T-helper 9 cell (primary cell): ENCODE measurements at places on chromosomes 3 and 15.

DNA sequence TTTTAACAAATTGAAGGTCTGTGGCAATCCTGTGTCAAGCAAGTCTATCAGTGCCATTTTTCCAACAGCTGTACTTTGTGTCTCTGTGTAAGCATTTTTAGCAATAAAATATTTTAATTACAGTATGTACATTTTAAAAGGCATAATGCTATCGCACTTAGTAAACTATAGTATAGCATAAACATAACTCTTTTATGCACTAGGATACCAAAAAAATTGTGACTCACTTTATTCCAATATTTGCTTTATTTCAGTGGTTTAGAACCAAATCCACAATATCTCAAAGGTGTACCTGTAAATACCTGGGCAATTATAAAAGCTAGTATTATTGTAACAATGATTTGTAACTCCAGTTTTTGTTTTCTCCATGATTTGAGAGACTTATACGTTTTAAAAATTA, 46.5 kb downstream of the FRMD5 start:
- DNase-seq = no peak

- DNase-seq = no peak
These were observed 45.6 kb downstream of the PEX5L start for GRCh38 chr3:179991104-179991503.

GRCh38 chr3:148615382-148615781, 82.3 kb upstream of the AGTR1 start:
- DNase-seq = no peak

DNA sequence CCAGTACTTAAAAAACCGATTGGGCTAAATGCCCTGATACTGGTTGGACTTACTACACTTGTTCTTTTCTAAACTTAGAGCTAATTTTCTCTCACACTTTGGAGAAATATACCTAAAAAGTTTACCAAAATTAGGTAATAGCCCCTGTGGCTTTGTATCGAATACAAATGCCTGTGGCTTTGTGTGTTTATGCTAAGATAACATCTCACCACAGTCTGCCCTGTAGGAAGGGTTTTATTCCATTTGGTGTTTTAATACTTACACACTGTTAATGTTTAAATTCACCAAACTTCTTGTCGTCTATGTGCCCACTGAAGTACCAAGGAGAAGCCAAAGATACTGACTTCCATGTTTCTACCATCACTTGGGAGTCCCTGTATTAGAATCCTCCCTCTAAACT, 66.4 kb downstream of the BCHE start:
- DNase-seq = no peak

DNA sequence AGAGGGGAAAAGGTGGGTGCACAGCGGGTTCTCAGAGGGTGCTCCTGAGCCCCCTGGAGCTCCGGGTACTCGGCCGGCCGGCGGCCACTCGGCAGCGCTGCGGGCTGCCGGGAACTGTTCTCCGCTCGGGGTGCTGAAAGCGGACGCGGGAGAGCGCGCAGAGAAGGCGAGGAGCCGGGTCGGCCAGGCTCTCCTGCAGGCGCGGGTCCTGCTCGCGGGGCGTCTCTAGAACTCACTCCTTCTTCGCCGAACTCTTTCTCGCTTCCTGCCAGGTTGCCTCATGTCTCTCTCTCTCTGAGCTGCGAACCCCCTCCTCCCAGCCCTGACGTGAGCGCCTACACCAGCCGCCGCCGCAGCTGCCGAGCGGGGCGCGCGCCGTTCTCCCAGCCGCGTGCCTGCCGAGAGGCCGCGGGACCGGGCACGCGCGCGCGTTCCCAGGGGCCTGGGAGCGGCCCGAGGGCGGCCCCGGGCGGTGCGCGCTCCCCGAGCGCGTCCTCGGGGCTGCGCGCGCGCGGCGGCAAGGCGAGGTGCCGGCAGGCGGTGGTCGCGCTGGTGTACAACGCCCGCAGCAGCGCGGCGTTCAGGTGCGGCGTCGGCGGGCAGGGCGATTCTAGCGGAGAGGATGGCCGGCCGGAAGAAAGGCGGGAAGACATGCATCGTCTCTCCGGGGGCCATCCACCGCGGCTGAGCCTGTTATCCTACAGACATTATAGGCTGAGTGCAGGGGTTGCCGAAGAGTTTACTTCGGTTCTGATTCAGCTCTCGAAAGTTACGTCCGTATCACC, at the start of gene PEX5L:
Gene PEX5L (minus strand): TSS at position 267 of the 785 bp plus-strand sequence. CDS start 338 bp downstream, outside the sequence.
- no peak for DNase-seq

GRCh38 chr3:79461129-79461792, 306.5 kb downstream of the ROBO1 start:
- DNase-seq = no peak

DNA sequence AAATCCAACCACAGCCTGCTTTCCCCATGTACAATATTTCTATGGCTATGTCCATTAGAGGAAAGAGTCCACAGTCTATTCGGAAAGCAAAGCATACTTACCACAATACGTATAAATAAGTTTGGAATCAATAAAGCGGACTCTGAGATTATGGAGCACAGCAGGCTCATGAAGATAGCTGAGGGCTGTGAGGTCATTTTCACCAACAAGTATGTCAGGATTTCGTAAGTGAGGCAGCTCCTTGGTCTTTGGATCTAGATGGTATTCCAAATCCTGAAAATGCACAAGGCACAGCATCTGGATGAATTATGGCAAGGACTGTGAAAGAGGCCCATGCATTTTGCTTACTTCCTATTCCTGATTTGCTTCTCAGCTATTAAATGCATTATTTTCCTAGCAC, 100.4 kb downstream of the MYO5A start:
- no peak for DNase-seq

DNA sequence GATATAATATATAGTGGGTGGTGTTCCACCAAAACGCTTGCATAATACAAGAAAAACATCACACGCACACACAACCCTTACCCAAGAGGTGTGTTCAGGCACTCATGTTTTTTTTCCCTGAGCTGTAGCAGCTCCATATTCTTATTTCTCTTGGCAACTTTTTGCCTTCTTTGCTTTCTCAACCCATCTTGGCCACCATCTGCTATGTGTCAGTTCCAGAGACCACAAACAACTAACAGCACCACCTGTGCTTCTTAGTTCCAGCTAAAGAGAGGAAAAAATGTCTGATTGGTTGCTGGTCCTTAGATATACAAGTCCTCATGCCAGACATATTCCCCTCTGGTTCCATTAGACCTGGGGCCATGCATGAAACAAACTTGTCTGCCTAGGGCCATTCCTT, 11.9 kb downstream of the ACTC1 start:
- DNase-seq = no peak

DNA sequence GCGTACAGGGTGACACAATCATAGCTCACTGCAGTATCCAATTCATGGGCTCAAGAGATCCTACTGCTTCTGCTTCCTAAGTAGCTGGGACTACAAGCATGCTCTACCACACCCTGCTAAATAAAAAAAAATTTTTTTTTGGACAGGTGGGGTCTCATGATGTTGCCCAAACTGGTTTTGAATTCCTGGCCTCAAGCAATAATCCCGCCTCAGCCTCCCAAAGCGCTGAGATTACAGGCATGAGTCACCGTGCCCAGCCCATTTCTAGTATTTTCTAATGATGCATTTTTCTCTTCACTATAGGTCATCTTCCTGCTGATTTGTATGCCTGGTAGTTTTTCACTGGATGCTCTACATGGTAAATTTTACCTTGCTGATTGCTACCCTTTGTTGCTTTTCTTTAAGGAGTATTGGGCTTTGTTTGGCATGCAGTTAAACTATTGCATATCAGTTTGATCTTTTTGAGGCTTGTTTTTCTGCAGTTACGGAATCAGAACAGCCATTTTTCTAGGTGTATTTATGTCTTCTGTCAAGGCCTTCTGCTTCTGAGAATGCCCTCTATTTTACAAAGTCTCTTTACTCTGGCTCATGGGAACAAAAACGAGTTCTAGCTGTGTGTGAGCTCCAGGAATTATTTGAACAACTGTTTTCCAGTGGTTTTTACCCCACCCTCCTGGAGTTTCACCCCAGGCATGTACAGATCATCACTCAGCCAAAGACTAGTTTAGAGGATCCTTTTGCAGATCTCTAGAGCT, 14.2 kb upstream of the NPTN start:
- no peak for DNase-seq

- DNase-seq = no peak
These were observed 1.3 kb downstream of the RAD51 start for GRCh38 chr15:40696228-40696627.

DNA sequence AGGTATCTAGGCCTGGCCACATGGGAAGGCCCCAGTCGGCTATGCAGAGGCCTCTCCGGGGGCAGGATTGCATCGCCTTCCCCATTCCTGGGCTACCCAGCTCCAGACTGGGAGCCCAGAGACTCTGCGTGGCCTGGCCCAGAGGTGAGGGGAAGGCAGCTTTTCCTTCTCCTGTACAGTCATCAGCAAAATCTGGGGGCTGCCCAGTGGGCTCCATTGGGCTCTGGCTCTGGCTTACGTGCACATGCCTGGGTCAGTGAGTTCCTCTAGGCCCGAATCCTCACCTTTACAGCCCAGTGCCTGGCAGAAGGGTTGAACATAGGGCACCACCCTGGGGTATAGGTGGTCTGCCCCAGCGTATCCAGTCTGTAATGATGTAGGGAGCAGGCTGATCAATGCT, 3.9 kb upstream of the ANKRD63 start:
- no peak for DNase-seq

DNA sequence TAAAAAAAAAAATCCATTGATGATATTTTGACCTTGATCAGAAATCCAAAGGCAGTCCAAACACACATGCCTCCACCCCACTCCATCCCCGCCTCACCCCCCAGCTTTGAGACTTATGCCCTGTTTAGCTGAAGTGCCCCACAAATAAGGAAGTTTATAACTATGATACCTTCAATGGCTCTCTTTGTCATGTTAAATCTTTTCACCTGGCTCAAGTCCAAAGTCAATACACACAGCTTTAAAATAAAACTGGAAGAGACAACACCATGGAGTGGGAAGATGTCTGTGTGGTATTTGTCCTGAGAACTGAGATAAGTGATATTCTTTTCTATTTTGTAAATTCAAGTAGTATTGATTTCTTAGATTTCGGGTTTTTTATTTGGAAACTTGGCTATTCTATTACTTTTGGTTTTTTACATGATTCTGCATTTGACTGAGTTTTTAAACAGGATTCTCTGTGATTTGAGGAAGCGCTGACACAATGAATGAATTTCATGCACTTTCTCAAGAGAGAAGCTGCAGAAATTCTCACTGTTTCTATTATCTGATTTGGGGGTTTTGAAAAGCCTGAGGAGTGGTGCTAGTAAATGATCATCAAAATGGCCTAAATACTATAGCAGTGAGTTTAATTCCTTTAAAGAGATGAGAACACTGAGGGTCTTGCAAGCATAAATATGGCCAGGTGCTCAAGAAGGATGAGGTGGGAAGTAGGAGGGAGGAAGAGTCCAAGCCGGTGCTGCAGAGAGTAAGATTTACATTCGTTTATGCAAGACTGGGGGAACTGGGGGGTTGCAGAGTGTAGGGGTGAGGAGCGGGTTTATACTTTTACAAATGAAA, 5.2 kb downstream of the FOXB1 start:
- DNase-seq = no peak

- DNase-seq = no peak
These were observed 49.6 kb downstream of the TRAK1 start for GRCh38 chr3:42140665-42141203.

- DNase-seq = no peak
These were observed 11.1 kb downstream of the GPR176 start for GRCh38 chr15:39909007-39909406.

GRCh38 chr3:31307131-31307785, 225.5 kb upstream of the STT3B start:
- DNase-seq = no peak

DNA sequence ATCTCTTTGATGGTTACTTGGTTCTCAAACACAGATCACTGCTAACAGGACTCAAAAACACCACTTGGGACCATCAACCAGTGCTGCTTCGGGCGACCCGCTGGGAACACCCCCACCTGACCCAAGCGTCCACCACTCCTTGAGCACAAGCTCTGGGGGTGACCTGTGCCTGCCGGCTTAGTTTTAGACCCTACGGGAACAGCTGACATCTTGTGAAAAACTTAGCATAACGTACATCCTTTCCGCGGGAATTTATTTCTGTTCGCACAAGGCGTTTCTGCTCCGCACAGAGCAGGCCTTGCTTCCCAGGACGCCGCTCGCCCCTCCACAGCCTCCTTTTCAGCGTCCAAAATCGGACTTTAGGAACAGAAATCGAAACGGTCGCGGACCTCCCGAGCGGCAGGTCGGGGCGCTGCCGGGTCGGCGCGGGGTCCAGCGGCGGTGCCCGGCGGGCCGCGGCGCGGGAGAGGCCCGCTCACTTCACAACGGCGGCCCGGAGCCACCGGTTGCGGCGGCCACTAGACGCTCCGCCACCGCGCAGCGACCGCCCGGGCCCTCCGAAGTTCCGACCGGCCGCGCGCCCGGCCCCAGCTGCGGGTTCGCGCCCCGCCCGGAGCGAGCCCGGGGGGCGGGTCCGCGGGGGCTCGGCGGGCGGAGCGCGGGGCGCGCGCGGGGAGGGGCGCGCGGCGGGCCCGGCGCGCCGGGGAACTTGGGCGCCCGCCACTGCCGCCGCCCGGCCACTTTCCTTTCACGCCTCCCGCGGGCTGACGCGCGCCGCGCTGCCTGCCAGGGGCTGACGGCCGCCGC, 959 bp downstream of the SFMBT1 start:
- DNase-seq = peak; percentile 58

- DNase-seq = peak; percentile 13
These were observed 2.0 kb downstream of the FOXP1 start for GRCh38 chr3:71581457-71582035.

GRCh38 chr15:60583946-60584345, 105.0 kb upstream of the ICE2 start:
- no peak for DNase-seq

DNA sequence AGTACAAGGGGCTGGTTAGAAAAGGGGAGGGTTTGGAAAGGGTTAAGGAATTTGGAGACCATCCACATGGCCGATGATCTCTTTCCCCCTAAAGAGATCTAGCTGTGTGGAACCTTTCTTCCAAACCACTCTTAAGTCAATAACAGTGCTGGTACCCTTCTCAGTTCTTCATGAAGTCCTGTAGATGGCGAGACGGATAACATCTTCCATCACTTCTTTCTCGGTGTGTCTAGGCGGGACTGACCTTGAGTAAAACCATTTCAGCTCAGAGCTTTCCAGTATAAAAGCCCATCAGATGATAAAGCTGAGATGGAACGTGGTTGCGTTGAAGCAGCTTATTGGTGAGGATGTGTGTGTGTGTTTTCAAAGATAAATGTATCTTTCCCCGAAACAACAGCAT, 151.5 kb upstream of the BHLHE40 start:
- DNase-seq = no peak

DNA sequence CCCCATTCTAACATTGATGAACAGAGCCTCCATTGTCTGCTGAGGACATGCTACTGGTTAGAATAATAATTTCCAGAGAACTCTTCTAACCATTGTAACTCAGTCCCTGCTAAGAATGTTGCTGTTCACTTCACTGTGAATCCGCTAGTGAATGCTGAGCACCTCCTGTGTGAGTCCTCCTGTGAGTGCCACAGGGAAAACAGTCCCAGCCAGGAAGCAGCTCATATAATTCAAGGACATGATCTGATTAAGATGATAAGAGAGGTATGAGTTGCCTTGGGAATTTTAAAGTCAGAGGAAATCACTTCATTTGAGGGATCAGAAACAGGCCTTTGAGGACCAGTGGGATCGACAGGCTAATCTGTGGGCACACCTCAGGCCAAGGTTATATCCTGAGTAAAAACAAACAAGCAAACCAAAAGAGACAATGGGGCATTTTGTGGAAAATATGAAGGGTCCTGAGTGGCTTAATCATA, 33.9 kb upstream of the GPR160 start:
- no peak for DNase-seq

GRCh38 chr15:98907927-98908471, 99.6 kb downstream of the PGPEP1L start:
- DNase-seq = no peak

GRCh38 chr3:100966807-100967206, 26.4 kb downstream of the ABI3BP start:
- no peak for DNase-seq

GRCh38 chr3:69092030-69092516, 7.3 kb downstream of the ARL6IP5 start:
- no peak for DNase-seq
